ENCODE measurements at places on chromosomes 13 and 19. TPM values are rescaled to one million over a fixed set of nuclear protein-coding genes. Genes with fewer than 3 reads are reported as not detected.

CCDC70 gene
- not detected for total RNA-seq

SIGLEC8 gene
- total RNA-seq: not detected

C3 gene
- 40.0 TPM for total RNA-seq

SERTAD1 gene
- total RNA-seq: 28.4 TPM

CYP2A6 gene
- total RNA-seq: not detected

TMEM143 gene
- total RNA-seq: 4.3 TPM

ZNF468 gene
- total RNA-seq: 0.44 TPM

DIRAS1 gene
- total RNA-seq: 3.5 TPM

MEF2B gene
- total RNA-seq: 0.74 TPM
